Activated CD4-positive, alpha-beta T cell treated with anti-CD3 and anti-CD28 coated beads, Interleukin-2, amount 10 ng/mL, durations not matched to agents 7 days and 5 days (primary cell): ENCODE measurements at places on chromosomes 16 and 17. TPM values are rescaled to one million over a fixed set of nuclear protein-coding genes. Genes with fewer than 3 reads are reported as not detected.

Gene SLC16A13
- total RNA-seq: 19.1 TPM

Gene EME1
- 19.9 TPM for total RNA-seq

DNA sequence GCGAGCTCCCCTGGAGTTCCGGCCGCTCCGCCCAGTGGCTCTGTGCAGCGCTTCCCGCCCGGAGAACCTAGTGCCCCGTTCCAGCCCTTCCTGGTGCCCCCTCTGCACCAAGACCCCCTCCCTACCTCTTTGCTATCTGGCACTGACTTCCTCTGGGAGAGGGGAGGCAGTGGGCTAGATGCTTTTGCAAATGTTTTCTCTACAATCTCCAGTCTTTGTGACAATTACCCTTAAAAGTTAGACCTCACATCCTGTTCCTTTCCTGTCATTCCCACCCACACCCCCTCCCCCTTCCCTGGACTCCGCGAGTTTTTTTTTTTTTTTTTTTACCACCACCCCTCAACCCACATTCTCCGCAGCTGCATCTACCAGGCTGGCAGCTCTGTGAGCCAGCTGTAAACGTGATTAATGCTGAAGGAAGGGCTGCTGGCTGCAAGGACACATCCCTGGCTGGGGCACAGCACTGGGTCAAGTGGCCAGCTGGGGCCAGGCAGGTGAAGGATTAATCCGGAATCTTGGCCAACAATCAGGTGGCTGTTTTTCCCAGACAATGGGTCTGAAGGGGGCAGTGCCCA lies 101.5 kb downstream of the MGAT5B start:
- no peaks in the 10 kb centered on the region for H3K36me3 ChIP-seq
- DNase-seq: peak; percentile 12
- H3K27me3 ChIP-seq: peaks cover 43% of the 10 kb centered on the region
- peaks cover 14% of the 10 kb centered on the region for H3K4me1 ChIP-seq
- peak overlapping the region; percentile 37 for H3K27ac ChIP-seq

- peak; percentile 88 for DNase-seq
- H3K4me3 ChIP-seq: peak overlapping the region; percentile 38
- peaks cover 30% of the 10 kb centered on the region for H3K27me3 ChIP-seq
- H3K27ac ChIP-seq: peak overlapping the region; percentile 78
These were observed 4.3 kb downstream of the THOC6 start for GRCh38 chr16:3027983-3028715.

DNA sequence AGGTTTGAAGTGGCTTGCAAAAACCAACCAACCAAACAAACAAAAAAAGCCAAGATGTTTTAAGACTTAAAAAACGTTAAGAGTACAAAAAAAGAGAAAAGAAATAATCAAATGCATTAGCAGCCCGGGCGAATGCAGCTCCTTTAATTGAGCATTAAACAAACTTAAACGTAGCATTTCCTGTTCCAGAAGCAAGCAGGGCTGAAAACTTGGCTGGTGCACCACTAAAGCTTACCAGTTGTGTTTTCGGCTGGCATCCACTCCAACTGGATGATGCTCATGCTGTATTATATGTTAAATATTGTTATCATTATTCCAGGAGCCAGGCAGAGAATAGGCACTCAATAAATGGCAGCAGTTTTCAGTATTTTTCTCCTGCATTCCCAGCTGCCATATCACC lies 45.1 kb downstream of the IRX6 start:
- no peaks in the 10 kb centered on the region for H3K36me3 ChIP-seq
- H3K4me3 ChIP-seq: no peak overlapping the region
- DNase-seq: no peak
